ENCODE measurements at places on chromosomes 2 and 18.

DNA sequence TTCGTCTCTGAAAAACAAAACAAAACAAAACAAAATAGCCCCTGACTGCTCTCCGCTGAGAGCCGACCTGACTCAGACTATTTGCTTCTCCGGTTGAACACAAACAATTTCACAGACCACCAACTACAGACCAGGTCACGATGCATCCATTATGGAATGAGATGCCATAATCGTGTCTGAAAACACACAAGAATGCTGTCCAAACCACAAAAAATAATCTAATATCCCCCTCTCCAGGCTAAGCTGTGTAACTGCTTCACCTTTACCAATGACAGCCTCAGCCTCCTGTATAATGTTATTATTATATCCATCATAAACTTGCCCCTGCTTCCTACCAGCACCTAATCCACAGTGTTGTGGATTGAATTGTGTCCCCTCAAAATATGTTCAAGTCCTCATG lies 114.7 kb downstream of the DNAH6 start:
- no peak for DNase-seq

GRCh38 chr18:56382541-56382940 lies 255.9 kb downstream of the TXNL1 start:
- DNase-seq = no peak

DNA sequence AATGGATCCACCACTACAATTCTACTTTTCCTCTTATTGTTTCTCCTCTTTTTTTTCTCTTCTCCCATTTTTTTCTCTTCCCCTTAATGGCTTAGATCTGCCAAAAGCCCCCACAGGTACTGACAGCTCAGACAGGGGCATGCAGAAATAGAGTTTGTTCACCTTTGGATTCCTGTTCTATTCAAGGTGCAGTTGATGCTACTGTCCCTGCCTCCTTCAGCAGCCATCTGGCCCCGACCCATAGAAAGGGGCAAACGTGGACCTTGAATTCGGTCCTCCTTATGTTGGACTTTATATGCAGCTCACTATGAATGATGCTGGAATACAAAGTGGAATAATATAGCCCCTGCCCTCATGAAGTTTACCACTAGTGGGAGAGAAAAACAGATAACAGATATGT lies 27.7 kb upstream of the ALK start:
- no peak for DNase-seq

GRCh38 chr2:6947929-6948676 lies 30.9 kb downstream of the RNF144A start:
- DNase-seq = no peak

GRCh38 chr2:191355170-191355758 lies 110.1 kb downstream of the MYO1B start:
- DNase-seq = no peak
